H7 (cell line): ENCODE measurements at places on chromosomes 5 and 9.

- no peak for DNase-seq
These were observed 393.0 kb downstream of the CDH12 start for GRCh38 chr5:22460189-22460588.

- DNase-seq: no peak
These were observed 114.5 kb downstream of the RXRA start for GRCh38 chr9:134440636-134441226.

- DNase-seq: no peak
These were observed 1379.3 kb upstream of the ACO1 start for GRCh38 chr9:31005086-31005665.

GRCh38 chr9:114170771-114171461 lies 15.6 kb downstream of the COL27A1 start:
- DNase-seq: no peak

DNA sequence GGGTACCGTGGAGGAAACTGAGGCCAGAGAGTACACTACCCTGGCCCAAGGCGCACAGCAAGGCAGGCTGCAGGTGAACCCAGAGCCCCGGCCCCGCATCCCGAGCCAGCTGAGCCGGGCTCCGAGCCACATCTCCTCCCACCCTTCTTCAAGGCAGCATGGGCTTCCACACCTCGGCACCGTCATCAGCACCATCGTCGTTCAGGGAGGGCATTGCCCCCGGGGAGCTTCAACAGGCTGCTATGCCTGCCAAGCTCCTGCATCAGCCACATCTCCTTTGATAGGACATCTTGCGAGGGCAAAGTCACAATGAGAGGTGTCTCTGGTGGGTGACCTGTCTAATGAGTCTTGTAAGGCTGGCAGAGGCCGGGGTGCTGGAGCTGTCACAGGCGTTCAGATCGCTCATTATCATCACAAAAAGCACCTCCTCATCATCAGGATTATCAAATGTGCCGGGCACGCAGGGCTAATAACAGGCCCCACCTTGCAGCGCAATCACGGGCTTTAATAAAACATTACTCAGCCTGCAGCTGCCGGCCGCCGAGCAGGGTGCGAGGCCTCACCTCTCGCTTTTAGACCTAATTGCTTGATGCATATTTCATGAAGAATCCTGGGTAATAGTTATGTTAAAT lies 20.0 kb upstream of the SLC25A51 start:
- DNase-seq: no peak

- DNase-seq: no peak
These were observed 305.7 kb downstream of the ACTL7B start for GRCh38 chr9:108550106-108550505.

- DNase-seq: no peak
These were observed 178.3 kb downstream of the CWC27 start for GRCh38 chr5:64947031-64947430.

- DNase-seq: no peak
These were observed 25.7 kb downstream of the SLC1A1 start for GRCh38 chr9:4515958-4516375.

DNA sequence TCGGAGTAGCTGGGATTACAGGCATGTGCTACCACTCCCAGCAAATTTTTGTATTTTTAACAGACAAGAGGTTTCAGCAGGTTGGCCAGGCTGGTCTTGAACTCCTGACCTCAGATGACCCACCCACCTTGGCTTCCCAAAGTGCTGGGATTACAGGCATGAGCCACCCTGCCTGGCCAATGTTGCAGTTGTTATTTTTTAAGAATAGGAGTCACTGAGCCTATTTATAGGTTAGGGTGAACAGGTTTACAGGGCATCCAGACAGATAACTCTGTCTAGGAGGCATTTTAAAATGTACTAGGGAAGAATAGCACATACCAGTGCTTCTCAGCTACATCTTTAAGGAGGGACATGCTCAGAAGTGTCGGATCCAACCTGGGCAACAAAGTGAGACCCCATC lies 60.1 kb upstream of the BNC2 start:
- DNase-seq: no peak

- no peak for DNase-seq
These were observed 41.5 kb downstream of the EDIL3 start for GRCh38 chr5:84343171-84343570.

GRCh38 chr5:77449981-77450380 lies 42.1 kb downstream of the WDR41 start:
- no peak for DNase-seq

- DNase-seq: peak; percentile 72
These were observed 178.8 kb downstream of the SPOCK1 start for GRCh38 chr5:137320056-137321045.

- no peak for DNase-seq
These were observed 219.6 kb downstream of the PLK2 start for GRCh38 chr5:58240322-58240721.

DNA sequence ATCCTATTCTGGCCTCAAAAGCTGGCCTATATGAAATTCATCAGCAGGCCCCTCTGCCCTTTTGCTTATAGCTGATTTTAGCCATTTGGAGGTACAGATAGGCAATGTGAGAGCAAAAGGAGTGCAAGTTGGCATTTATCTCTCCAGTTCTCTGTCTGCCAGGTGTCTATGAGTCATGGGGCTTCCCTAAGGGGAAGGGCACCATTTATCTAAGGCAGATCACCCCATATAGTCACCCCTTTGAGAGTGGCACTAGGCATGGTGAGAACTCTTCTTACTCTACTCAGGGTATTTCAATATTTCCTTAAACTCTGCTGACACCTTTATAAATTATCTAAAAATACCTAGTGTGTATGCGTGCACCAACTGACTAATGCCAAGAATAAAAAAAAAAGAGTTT lies 314.7 kb upstream of the CDH6 start:
- no peak for DNase-seq

GRCh38 chr5:31805785-31806400 lies 167.0 kb downstream of the PDZD2 start:
- no peak for DNase-seq

DNA sequence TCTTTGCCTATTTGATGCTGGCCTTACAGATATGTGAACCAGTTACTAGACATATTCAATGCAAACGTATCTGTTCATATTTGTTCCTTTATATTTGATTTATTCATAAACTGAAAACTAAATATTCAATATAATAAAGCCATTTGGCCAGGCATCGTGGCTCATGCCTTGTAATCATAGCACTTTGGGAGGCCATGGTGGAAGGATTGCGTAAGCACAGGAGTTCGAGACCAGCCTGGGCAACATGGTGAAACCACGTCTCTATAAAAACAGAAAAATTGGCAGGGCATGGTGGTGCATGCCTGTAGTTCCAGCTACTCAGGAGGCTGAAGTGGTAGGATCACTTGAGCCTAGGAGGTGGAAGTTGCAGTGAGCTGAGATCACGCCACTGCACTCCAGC lies 49.2 kb upstream of the CTNNAL1 start:
- DNase-seq: no peak

GRCh38 chr5:21173526-21173925 lies 1185.5 kb upstream of the CDH18 start:
- DNase-seq: no peak

DNA sequence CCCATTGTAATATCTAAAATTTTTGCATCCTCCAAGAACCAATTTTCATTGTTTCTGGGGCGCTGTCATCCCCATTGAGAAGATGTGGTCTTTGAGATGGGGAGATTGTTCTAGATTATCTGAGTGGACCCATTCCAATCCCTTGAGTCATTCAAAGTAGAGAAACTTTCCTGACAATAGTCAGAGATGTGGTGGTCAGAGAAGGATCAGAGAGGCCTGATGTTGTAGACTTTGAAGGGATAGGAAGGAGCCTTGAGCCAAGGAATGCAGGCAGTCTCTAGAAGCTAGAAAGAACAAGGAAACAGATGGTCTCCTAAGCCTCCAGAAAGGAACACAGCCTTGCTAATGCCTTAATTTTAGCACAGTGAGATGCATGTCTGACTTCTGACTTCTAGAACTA lies 80.4 kb downstream of the TEK start:
- DNase-seq: no peak

- DNase-seq: no peak
These were observed 162.2 kb downstream of the OLFM1 start for GRCh38 chr9:135249711-135250110.

DNA sequence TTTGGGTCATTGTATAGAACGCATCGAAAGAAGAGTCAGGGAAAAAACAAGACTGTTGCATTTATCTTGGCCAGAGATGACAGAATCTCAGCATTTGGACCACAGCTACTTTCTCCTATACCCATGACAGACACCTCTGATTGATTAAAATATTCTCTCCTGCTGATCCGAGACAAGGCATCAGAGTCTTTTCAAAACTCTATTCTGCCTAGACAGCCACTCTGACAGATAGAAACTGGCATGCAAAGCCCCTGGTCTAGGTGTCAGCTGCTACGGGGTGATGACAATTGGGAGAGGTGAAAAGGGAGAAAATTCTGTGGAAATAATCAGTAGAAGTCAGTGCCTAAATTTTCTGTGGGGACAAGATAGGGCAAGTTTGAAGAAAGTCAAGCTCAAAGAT lies 152.2 kb downstream of the PIK3R1 start:
- no peak for DNase-seq

DNA sequence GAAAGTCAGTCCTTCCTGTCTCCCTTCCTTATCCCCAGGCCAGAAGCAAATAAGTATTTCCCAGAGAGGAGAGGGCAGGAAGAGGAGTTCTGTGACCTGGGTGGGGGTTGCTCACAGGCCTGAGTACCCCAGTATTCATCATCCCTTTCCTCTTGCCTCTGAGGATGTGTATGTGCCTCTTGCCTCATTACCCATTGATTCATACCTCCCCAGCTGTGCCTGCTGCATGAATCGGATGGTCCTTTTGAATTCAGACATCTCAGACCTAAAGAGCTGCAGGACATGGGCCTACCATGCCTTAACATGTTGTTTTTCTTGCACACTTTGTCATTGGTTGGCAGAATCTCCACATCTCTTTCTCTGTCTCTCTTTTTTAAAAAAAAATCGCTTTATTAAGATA lies 112.8 kb upstream of the SHB start:
- no peak for DNase-seq
